ENCODE measurements at places on chromosomes 4 and X.
A peak's percentile ranks its signal among the peaks of the same experiment; 100 is the strongest.

DNA sequence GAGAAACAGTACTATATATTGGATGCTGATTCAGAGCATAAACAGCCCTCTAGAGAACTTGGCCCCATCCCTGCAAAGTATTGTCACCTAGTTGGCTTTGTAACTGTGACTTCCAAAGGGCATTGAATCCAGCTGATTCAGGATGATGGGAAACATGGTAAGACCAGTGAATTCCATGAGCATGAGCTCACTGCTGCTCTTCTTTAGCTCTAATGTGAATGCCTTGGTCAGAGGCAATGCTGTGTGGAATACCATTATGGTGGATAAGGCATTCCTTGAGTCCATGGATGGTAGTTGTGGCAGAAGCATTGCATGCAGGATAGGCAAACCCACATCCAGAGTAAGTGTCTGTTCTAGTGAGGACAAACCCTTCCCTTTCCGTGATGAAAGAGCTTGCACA, 365.6 kb upstream of the EDA2R start:
- no peak for DNase-seq

- DNase-seq = peak; percentile 8
These were observed 66.0 kb upstream of the GEMIN8 start for GRCh38 chrX:14095702-14096101.

GRCh38 chrX:16852617-16853179, 17.5 kb downstream of the RBBP7 start:
- no peak for DNase-seq

DNA sequence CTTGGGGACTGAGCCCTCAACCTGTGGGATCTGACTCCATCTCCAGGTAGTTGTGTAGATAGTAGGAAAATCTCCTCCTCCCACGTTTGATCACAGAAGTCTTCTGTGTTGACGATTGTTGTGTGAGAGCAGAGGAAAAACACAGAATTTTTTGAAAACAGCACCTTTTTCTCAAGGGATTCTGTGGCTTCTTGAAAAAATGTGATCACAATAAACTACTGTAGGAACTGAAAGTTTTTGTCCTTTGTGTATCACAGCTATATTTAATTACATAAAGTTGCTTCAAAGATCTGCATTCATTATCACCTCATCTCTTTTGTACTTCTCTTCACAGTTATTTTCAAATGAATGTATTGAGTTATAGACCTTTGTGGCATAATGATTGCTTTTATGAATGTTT, 85.1 kb downstream of the AFF1 start:
- DNase-seq = no peak

DNA sequence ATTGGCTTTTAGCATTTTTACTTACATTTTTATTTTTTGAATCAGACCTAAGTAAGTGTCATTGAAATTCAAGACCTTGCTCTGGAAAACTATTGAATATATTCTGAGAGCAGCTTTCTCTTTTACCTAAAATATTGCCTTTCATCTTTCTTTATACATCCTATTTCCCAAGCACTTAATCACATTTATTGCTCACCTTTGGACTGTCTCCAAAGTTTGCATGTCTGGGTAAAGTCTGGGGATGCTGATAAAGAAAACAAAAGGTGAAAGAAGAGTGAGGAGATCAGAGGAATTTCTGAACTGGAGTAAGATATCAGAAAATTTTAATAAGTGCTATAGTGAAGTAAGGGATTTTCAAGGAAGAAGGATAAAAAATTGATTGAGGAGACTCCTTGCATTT, 308.5 kb upstream of the AADAT start:
- DNase-seq = no peak

- no peak for DNase-seq
These were observed 83.0 kb downstream of the AFF1 start for GRCh38 chr4:87017580-87018342.

- no peak for DNase-seq
These were observed 124.2 kb downstream of the ARHGAP6 start for GRCh38 chrX:11541510-11541909.

DNA sequence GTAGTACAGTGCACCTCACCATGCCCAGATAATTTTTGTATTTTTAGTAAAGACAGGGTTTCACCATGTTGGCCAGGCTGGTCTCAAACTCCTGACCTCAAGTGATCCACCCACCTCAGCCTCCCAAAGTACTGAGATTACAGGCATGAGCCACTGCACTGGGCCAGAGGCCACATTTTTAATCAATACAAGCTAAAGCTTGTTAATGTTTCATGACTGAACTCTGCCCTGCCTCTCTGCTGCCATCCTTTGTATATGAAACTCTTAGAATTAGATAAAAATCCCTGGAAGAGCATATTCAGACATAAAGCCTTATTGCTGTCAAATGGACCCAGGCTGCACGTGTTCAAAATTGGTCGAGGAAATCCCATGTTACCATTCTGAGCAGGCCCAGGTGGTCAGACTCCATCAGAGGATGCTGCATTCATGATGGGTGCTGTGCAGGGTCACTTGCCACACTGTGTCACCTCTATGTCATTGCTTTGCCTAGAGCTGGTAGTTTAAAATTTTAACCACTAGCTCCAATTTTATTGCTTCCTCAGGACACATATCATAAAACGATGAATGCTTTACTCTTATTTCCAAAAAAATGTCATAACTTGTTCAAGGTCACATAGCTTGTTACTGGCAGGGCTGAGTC, 45.2 kb downstream of the LNX1 start:
- no peak for DNase-seq

GRCh38 chr4:110620691-110621327, 2.1 kb downstream of the PITX2 start:
- no peak for DNase-seq

GRCh38 chrX:31547816-31548215, 476.0 kb upstream of the FTHL17 start:
- no peak for DNase-seq
